ENCODE measurements at places on chromosomes 3 and 15. TPM values are rescaled to one million over a fixed set of nuclear protein-coding genes. Genes with fewer than 3 reads are reported as not detected.

The CMTM8 gene
- total RNA-seq: 7.7 TPM

The RHOA gene
- total RNA-seq: 580 TPM

The BCL2A1 gene
- 0.13 TPM for total RNA-seq

The EIF4A2 gene
- 148 TPM for total RNA-seq

The SNTN gene
- total RNA-seq: not detected

The TMEM40 gene
- total RNA-seq: not detected

The FSIP1 gene
- total RNA-seq: 0.47 TPM

The IL5RA gene
- not detected for total RNA-seq
